Ecto neural progenitor cell (in vitro differentiated cells): ENCODE measurements at places on chromosomes 13 and 19.

GRCh38 chr13:50011461-50011860 lies 3.8 kb upstream of the KCNRG start:
- DNase-seq, result no peak

GRCh38 chr13:41675306-41675705 lies 218.0 kb downstream of the RGCC start:
- no peak for DNase-seq

DNA sequence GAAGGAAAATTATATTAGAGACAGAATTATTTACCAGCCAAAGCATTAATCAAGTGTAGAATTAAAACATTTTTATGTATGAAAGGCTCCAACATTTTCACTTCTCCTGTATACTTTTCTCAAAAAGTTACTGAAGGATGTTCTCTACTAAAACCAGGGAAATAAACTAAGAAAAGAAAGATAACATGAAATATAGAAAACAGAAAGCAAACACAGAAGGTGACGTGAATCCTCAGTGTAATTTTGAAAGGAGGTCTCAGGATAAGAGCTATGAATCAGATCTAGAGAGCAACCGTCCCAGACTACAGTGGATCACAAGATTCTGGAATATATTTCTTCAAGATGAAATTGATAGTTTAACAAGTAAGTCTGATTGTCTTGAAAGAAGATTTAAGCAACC lies 144.5 kb downstream of the CYSLTR2 start:
- no peak for DNase-seq

GRCh38 chr13:110937511-110938285 lies 22.8 kb upstream of the ANKRD10 start:
- no peak for DNase-seq

- no peak for DNase-seq
Observed at GRCh38 chr19:34269489-34269888, 15.1 kb downstream of the GARRE1 start.
